Stimulated activated CD4-positive, alpha-beta T cell treated with anti-CD3 and anti-CD28 coated beads, Interleukin-1b, Interleukin-23, amount 100 ng/mL, for 24 hours (primary cell): ENCODE measurements at places on chromosomes 11 and 22.

GRCh38 chr11:203056-203944, 3.9 kb downstream of the BET1L start:
- DNase-seq: no peak

DNA sequence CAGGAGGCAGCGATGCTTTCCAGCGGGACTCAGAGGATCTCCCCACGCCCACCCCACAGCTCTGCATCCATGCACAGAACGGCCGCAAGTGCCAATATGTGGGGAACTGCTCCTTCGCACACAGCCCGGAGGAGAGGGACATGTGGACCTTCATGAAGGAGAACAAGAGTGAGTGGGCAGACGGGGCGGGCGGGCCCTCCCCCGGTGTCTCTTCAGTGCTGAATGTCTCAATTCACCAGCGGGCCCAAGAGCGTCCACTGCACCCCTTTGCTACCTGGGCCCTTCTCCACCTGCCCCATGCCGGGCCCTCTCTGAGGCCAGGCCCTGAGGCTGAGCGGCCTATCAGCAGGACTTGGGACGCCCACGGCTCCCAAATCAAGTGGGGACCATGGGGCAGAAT, 25.8 kb upstream of the TEF start:
- DNase-seq: no peak

- no peak for DNase-seq
Observed at GRCh38 chr22:22906907-22907550, 19.4 kb downstream of the IGLL5 start.

DNA sequence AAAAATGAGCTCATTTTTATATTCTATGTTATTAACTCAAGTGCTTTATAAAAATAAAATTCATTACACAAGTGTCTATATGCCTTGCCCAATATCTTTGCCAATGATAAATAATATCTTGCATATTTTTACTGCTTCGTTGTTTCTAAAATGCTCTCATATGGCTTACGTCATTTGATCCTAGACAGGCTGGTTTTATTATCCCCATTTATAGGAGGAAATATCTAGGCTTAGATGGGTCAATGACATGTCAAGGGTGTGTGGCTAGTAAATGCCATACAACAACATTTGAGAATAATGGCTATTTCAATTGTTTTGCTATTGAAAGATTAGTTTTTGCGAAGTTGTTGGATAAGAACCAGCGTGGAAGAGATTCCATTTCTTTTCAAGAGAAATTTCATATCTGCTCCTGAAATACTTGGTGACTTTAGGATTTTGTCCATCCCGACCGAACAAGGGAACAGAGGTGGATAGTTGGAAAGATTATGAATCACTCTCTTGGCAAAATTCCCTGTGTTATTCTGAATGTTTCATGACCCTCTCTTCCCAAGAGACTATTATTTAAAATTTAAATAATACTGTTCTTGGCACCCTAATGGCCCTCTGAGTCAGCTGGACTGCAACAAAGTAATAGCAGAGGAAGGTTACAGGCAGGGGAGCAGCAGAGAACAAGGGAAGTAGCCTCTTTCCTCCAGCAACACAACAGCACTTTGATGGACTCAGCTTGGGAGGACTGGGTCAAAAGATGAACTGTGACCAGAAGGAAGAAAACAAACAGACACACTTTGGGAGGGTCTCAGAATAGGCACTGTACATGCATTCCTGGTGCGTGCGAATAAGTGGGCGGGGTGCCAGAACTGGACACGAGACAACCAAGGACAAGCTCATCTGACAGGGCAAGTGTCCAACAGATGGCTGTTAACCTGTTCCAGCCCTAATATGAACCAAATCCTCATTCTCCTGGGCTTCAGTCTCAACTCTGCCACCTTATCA, 94.5 kb downstream of the ME3 start:
- no peak for DNase-seq

GRCh38 chr11:89136606-89137005, 41.1 kb upstream of the TYR start:
- no peak for DNase-seq

DNA sequence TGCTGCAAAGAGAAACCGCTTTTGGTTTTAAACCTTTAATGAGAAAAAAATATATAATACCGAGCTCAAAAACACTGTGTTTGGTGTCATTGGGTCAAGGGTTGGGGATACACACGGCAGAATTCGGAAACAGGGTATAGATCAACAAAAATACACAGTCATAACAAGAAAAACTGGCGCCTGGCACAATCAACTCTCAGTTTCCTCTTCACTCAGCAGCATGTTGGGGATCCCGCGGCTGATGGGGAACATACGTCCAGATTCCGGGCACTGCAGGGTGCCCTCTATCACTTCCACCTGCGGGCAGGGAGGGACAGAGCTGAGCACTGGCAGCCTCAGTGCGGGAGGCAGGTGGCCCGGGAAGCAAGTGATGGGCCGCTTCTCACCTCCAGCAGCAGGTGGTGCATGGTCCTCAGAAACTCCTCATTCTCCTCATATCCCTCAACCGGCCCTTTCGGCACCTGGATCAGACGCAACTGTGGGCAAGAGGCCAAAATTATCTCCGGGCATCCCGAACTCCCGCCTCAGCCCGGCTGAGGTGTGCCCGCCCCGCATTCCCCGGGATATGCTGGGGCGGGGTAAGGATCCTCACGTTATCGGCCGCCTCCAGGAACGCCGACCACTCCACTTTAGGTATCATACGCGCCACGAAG, 561 bp downstream of the TRMT112 start:
- no peak for DNase-seq

GRCh38 chr11:128662960-128663359, 30.9 kb upstream of the FLI1 start:
- DNase-seq: no peak

- DNase-seq: no peak
Observed at GRCh38 chr11:36009473-36009872, 65.6 kb downstream of the LDLRAD3 start.

DNA sequence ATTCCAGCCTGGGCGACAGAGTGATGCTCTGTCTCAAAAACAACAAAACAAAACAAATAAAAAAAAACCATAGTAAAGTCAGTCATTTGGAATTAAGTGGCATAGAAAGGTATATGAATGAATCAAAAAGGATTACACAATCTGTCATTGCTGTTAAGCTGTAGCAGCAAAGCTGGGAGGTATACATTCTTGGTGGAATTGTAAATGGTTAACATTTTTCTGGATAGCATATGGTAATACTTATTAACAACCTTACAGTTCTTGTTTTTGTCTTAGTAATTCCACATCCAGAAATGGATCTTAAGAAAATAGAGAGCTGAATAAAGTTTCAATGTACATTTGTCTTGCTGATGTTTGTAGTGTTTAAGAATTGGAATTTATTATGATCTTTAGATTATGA, 30.0 kb downstream of the DDX10 start:
- DNase-seq: no peak

DNA sequence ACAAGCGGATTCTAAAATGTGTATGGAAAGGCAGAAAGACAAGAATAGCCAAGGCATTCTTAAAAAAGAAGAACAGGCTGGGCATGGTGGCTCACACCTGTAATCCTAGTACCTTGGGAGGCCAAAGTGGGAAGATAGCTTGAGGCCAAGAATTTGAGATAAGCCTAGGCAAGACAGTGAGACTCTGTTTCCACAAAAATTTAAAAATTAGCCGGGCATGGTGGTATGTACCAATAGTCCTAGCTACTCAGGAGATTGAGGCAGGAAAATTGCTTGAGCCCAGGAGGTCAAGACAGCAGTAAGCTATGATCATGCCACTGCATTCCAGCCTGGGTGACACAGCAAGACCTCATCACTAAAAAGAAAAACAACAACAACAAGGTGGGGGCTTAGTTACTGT, 46.0 kb upstream of the PPP2R1B start:
- no peak for DNase-seq

GRCh38 chr11:69576069-69576782, 64.7 kb upstream of the CCND1 start:
- no peak for DNase-seq

DNA sequence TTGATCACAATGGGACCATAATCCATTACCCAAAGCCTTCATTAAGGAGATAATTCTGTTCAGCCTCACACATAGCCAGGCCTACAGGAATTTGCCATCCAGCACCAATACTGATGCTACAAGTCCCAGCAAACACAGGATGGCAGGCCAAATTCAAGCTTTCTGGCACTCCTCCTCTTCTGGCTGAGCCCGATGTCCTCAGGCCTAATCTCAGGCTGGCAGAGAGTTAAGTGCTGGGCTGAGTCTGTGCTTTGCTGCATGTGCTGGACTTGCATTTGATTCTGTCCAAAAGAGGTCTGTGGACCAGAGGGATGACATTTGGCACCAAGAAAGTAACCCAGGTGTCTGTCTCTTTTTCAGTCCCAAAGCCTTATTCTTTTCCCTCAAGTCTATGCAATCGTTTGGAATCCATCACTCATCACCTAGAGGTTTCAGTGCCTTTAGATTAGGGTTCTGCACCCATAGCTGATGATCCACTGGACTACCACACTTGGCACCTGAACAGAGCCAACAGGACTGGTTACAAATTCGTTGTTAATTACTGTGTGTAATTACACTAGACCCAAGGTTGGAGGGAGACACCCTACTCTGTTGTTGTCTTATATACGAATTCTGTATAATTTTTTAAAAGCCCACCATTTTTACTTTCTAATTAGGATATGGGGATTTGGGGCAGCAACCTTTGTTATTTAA, 19.4 kb upstream of the LIN7C start:
- DNase-seq: no peak

DNA sequence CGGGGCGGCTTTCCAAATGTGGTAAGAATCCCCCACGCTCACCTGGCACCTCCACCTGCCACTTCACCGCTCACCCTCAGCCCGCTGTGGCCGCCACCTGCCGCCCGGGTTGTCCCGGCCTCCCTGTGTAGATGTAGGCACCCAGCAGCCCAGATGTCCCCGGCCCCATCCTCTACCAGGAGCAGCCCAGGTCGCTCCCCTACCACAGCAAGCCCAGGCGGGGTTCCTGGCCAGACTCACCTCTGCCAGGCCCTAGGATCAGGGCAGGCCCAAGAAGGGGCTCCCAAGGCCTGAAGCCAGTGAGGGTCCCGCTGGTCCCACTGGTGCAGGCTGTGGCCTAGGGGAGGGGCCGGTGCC, 27.4 kb downstream of the MOB2 start:
- DNase-seq: no peak

DNA sequence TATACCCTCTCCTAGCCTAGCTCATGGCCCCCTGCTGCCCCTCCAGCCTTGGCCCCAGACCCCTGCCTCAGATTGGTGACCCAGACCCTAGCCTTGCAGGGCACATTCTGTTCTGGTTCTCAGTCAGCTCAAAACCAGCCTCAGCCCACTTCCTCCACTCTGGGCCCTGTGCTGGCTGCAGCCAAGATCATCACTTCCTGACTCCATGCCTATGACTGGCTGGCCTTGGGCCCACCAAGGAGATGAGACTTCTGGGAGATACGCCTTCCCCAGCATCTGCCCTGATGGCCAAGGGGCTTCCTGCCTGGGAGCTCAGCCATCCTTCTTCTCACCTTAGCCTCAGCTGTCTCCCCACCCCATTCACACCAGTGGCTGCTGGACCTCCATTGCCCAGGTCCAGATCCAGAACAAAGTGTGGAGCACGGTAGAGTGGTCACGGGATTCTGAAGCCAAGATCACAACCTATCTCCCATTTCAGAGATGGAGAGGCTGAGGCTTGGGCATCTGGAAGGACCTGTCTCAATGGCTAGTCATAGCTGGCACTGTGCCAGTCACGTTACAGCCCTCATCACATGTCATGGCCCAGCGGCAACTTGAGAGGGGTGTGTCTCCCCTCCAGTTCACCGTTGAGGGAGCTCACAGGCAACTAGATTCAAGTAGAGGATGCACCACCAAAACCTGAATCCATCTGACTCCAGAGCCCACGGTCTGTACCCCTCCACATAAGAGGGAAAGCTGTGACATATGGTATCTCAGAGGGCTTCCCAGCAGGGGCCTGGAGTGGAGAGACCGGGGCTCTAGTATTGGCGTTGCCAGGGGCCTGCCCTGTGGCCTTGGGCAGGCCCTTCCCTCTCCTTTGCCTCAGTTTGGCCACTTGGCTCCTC, 43.0 kb upstream of the KLHL35 start:
- no peak for DNase-seq

DNA sequence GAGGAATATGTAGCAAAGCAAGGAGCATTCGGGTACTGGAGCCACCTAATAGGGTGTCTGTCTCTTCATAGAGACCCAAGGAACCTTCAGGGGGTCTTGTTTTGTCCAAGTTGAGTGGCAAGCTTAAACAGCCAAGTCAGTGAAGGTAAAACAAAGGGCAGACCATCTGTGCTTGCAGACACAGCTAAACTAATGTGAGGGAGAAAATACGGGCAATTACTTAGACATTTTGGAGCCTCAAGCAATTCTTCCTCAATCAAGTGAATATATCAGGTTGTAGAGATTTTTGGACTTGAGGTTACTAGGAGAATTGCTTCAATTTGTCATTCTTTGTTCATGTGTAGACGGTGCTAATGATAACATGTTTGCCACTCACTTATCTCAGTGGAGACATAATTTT, 148.2 kb upstream of the ARHGAP20 start:
- DNase-seq: no peak

DNA sequence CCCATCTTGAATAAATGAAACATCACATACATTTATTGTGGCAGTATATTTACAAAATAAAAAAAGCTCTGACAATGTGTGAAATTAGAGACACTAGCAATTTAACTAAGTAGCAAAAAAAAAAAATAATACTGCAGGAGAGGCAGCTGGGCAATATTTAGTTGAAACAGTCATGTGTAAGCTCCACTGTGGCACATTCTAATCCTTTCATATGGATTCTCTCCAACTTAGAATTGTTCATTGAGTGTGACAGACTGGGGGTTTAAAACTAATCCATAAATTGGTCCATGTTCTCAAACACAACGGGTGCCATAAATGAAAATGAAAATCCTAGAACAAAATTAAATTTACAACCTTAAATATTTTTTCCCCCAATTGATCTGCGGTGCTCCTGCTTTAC, 302.1 kb downstream of the CADM1 start:
- no peak for DNase-seq

- no peak for DNase-seq
Observed at GRCh38 chr11:86167499-86168164, 76.9 kb upstream of the EED start.

GRCh38 chr11:123260511-123261211, 65.6 kb upstream of the CLMP start:
- DNase-seq: no peak
